Transverse colon (tissue), 4 donors: ENCODE measurements at places on chromosomes 4 and X. TPM values are rescaled to one million over a fixed set of nuclear protein-coding genes. Genes with fewer than 3 reads are reported as not detected.

DNA sequence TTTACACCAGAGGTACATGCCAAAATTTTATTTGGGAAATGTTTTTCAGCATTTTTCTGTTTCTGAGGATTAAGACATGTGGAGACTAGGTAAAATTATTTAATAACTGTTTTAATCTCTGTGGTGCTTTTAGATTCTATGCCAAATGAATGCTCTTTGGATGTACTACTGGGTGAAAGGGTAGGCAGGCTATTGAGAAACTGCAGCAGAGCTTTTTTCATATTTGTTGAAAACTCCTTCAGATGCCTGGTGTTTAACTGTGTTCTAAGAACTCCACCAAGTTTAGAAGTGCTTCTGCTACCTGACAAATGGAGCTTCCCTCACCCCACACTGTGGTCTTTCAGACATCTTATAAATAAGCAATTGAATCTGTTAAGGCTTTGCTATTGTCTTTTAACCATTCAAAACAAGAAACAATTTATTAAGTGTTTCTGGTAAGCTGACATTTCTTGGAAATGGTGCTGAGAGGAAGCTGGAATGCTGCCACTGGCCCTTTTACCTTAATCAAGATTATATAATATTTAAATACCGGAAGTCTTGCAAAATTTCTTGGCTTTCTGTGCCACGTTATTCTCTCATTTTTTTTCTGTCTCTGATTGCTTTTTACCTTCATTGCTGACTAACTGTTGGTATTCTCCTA lies 51.2 kb upstream of the CYSLTR1 start:
- DNase-seq: no peak

C4orf36 gene
- total RNA-seq: 0.27 TPM

SMARCA1 gene
- 5.9 TPM for total RNA-seq

RPGR gene
- 11.9 TPM for total RNA-seq

MXRA5 gene
- total RNA-seq: 29.1 TPM

ADRA2C gene
- 1.1 TPM for total RNA-seq

ELF4 gene
- total RNA-seq: 39.7 TPM
